Sigmoid colon (tissue), 7 donors: ENCODE measurements at places on chromosomes 7 and 10. TPM values are rescaled to one million over a fixed set of nuclear protein-coding genes. Genes with fewer than 3 reads are reported as not detected.

PSMC2 gene
- 109 TPM for total RNA-seq

KCNIP2 gene
- 7.1 TPM for total RNA-seq

TRPV5 gene
- total RNA-seq: not detected

FEZF1 gene
- total RNA-seq: not detected

GRCh38 chr7:12826079-12826478 is 138.6 kb downstream of the ARL4A start:
- no peak overlapping the region for H3K27ac ChIP-seq
- H3K27me3 ChIP-seq: no peaks in the 10 kb centered on the region
- no peaks in the 10 kb centered on the region for H3K4me1 ChIP-seq
- H3K4me3 ChIP-seq: no peak overlapping the region
- DNase-seq: no peak

- H3K4me1 ChIP-seq: no peaks in the 10 kb centered on the region
- no peak overlapping the region for H3K27ac ChIP-seq
- no peak for DNase-seq
- H3K27me3 ChIP-seq: no peaks in the 10 kb centered on the region
- H3K4me3 ChIP-seq: no peak overlapping the region
- H3K36me3 ChIP-seq: no peaks in the 10 kb centered on the region
Observed at GRCh38 chr7:85828614-85829013, 641.8 kb upstream of the SEMA3D start.

DNA sequence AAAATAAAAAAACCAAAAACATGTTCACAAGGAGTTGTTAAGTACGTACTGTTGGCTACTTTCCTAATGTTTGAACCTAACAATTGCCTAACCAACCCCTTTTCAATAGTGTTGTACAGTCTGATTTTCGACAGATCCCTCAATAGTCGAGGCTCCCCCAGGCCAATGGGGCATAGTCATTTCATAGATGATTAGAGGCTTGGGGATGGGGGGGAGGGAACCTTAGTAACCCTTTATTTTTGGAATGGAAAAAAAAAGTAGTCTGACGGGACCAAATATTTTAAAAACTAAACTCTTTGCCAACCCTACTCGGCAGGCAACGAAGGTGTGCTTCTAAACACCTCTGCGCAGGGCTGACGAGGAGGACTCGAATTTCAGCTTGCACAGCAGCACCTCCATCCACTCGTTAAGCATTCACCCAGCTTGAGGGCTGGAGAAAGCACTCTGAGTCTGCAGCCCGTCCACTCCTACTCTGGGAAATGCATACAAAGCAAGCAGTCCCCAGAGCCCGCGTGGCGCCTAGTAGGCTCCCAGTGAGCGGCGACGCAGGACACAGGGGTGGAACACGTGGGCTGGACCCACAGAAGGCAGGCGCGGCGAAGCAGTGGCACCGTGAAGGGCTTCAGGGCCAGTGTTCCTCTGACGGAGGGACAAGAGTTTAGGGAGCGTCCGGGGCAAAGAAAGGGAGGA is 899 bp downstream of the PUS7 start:
- H3K4me1 ChIP-seq: peaks cover 15% of the 10 kb centered on the region
- peak overlapping the region; percentile 70 for H3K4me3 ChIP-seq
- no peaks in the 10 kb centered on the region for H3K27me3 ChIP-seq
- peak overlapping the region; percentile 95 for H3K27ac ChIP-seq

- peak; percentile 63 for DNase-seq
- no peaks in the 10 kb centered on the region for H3K4me1 ChIP-seq
- H3K27me3 ChIP-seq: no peaks in the 10 kb centered on the region
- H3K4me3 ChIP-seq: no peak overlapping the region
- H3K27ac ChIP-seq: no peak overlapping the region
- no peaks in the 10 kb centered on the region for H3K36me3 ChIP-seq
Observed at GRCh38 chr7:936386-937054, 18.0 kb downstream of the ADAP1 start.

GRCh38 chr10:17838080-17838648 is 29.0 kb downstream of the MRC1 start:
- no peak overlapping the region for H3K4me3 ChIP-seq
- no peak overlapping the region for H3K27ac ChIP-seq
- H3K36me3 ChIP-seq: no peaks in the 10 kb centered on the region
- H3K4me1 ChIP-seq: no peaks in the 10 kb centered on the region
- no peak for DNase-seq

- no peak overlapping the region for H3K4me3 ChIP-seq
- H3K4me1 ChIP-seq: no peaks in the 10 kb centered on the region
- no peaks in the 10 kb centered on the region for H3K36me3 ChIP-seq
- H3K27me3 ChIP-seq: no peaks in the 10 kb centered on the region
Observed at GRCh38 chr7:24764972-24765744, 7.9 kb upstream of the GSDME start.
